Activated naive CD4-positive, alpha-beta T cell treated with anti-CD3 and anti-CD28 coated beads, Interleukin-2, amount 50 U/mL, for 16 hours (primary cell): ENCODE measurements at places on chromosomes 4 and X.
A peak's percentile ranks its signal among the peaks of the same experiment; 100 is the strongest.

GRCh38 chrX:102624105-102624504 lies 24.8 kb downstream of the ARMCX5 start:
- DNase-seq, result no peak

DNA sequence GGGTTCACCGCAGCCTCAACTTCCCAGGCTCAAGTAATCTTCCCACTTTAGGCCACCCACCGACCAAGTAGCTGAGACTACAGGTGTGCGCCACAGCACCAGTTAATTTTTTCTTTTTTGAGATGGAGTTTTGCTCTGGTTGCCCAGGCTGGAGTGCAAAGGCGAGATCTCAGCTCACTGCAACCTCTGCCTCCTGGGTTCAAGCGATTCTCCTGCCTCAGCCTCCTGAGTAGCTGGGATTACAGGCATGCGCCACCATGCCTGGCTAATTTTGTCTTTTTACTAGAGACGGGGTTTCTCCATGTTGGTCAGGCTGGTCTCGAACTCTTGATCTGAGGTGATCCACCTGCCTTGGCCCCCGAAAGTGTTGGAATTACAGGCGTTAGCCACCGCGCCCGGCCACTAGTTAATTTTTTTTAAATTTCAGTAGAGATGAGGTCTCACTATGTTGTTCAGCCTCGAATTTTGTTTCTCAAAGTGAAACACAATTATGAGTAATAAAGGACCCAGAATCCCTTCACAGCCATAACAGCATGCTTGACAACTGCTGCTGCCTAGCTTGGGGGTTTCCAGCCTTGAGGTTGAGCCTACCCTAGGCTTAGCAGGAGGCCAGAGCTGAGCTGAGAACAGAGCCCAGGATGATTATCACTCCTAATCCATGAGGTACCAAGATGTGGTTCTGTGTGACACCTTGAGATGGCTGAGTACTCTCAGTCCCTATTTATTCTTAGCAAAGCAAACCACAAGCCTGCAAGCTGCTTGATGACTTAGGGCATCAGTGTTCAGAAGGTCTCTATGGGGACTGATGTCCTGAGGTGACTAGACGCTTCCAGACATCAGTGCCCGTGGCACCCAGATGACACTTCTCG lies 41.6 kb upstream of the NKRF start:
- DNase-seq, result peak; percentile 67

DNA sequence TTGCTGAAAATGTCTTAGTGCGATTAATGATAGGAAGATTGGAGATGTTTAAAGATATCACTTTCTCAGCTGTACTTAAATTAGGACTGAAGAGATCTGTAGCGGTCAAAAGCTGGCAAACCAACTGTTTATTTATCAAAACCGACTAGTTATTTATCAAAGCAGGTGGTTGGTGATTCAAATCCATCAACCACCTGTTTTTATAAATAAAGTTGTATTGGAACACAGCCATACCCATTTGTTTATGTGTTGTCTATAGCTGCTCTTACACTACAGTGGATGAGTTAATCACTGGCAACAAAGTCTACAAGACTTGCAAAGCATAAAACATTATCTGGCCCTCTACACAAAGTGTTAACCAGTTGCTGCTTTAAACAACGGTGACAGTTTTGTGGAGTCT lies 76.8 kb downstream of the IL15 start:
- DNase-seq, result no peak

DNA sequence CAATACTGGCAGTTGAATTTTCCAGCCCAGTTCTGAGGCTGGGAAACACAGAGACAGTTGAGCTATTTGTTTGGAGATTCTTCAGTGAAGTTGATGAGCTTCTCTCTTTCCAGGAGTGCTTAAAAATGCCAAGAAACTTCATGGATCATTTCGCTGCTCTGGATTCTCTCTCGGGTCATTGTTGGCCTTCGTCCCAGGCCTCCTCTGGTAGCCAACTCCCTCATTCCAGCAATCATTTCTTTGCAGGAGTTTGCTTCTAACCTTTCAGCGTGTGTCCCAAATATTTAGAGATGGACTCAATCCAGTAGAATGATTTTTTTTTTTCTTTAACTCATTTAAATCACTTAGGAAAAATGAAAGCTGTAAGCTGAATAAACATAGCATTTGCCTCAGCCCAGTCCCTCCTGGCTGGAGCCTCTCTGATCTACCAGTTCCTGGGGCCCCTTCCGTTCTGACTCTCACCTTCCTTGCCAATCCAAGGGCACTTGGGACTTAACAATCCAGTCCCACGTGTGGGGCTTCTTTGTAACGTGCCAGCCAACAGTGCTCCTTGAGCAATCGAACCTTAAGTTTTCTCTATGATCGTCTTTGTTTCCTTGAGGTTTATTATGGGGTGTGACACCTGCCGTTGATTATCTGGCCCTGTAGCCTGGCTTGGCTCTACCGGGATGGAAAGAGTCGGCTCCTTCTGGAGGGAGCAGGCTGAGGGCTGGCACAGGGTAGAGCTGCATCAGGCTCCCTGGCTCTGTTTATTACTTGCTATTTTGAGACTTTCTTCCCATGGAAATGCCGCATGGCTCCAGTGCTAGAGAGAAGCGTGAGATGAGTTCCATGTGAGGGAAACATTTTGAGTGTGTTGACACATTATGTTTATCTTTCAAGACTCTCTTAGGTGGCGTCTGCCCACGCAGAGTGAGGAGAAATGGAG lies 80.4 kb upstream of the GPC4 start:
- no peak for DNase-seq

DNA sequence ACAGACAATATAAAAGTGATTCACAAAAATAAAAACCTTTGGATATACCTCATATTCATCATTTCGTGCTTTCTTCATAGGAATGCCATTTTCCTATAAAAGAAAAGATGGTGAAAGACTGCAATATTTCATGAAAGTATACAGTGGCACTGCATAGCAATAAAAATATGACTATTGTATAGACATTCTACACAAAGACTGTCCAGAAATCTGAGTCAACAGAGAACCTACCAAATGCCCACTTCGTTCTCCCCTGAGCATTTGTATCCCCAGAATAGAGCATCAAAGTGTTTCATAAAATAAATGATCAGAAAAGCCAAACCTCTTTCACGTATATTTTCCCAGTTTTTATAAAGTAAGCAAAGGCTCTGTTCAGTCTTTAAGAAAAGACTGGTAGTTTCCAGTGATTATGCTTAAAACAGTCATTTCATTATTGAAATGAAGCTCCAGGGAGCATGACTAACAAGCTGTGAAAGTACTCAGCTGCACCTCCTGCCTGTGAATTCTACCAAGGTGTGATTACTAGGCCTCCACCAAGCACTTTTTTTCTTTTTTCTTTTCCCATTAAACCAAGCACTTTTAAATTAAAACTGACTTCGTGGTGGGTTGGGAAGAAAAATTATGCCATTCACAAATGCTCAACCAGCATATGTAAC lies 20.2 kb downstream of the PPA2 start:
- no peak for DNase-seq
